ENCODE measurements at places on chromosomes 13 and 19.

- DNase-seq: no peak
Measured at GRCh38 chr19:55625004-55625326, 599 bp upstream of the ZNF784 start.

- no peak for DNase-seq
Measured at GRCh38 chr19:49014870-49015255, 2.0 kb downstream of the LHB start.

GRCh38 chr19:18294467-18294864 is 13.0 kb upstream of the JUND start:
- no peak for DNase-seq

GRCh38 chr13:24265453-24265852 is 43.9 kb upstream of the C1QTNF9 start:
- DNase-seq: no peak

GRCh38 chr19:49391581-49392399 is 3.7 kb downstream of the KASH5 start:
- DNase-seq: peak; percentile 70

DNA sequence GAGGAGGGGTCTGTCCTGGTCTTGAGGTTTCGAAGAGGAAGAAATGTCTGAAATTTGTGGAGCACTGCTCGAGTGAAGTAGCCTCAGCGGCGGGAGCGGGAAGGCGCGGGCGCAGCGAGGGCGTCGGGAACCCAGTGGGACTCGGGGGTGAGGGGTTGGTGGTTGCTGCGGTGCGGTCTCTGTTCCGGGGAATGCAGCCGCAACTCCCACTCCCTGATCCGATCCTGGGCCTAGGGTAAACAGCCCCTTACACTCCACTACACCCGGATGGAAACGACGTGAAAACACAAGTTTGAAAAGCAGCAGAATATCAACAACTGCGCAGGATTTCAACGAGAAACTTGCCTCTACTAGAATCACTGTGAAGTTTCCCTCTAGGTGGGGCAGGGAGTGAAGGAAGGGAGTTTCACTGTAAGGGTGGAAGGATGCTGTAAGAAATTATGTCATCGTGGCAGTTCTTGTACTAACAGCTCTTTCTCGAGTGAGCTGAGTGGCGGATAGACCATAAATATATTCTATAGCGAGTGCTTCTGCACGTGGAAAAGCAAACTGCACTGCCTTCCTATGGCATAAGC is 2.0 kb upstream of the KLF12 start:
- no peak for DNase-seq

- no peak for DNase-seq
Measured at GRCh38 chr13:81916461-81916860, 1575.5 kb upstream of the SPRY2 start.

DNA sequence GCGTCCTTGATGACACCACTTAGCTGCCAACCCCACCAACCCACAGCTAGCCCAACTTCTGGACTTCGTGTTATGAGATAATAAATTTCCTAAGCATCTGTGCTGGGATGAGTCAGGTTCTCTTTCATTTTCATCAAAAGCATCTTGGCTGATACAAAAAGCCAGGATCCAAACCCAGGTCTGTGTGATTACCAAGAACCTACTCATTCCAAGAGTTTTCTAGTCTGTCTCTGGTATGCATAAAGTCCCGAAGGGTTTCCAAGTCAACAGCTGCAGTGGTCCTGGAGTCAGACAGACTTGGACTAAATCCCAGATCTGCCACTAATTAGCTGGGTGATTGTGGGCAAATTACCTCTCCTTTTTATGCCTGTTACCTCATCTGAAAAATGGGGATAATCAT is 55.5 kb upstream of the SERP2 start:
- DNase-seq: no peak

- DNase-seq: no peak
Measured at GRCh38 chr19:4224470-4224869, 4.9 kb upstream of the EBI3 start.

- no peak for DNase-seq
Measured at GRCh38 chr13:47455626-47456025, 545.4 kb downstream of the SUCLA2 start.

- DNase-seq: no peak
Measured at GRCh38 chr13:34731486-34731885, 210.6 kb upstream of the NBEA start.

GRCh38 chr19:1585243-1585580 is 7.5 kb downstream of the MBD3 start:
- DNase-seq: no peak

DNA sequence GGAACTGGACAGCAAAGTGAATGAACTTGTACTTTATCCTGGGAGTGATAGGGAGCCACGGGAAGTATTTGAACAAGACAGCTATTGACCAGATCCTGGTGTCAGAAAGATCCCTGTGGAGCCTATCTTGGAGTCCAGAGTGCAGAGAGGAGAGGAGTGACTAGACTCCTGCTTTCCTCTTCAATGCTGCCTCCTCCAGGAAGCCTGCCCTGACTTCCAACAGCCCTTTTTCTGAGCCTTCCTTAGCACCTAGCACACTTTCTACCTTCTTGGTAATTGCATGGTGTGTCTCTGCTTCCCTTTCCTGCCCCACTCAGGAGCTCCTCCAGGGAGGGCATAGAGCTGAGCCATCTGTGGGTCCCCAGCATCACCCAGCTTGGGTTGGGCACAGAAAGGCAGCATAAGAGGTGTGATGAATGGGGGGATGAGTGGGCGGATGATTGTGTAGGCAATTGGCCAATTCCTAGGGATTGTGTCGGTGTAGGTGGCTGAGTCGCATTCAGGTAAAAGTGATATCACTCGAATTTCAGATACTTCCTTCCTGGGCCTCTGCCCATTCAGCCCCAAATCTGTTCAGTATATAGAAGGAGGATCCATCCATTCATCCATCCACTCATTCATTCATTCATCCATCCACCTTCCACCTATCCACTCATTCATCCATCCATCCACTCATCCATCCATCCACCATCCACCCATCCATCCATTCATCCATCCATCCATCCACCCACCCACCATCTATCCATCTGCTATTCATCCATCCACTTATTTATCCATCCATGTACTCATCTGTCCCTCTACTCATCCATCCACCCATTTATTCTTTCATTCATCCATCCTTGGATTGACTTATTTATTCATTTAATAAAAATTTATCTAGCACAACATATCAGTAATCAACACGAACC is 26.9 kb downstream of the CYP4F22 start:
- DNase-seq: no peak

DNA sequence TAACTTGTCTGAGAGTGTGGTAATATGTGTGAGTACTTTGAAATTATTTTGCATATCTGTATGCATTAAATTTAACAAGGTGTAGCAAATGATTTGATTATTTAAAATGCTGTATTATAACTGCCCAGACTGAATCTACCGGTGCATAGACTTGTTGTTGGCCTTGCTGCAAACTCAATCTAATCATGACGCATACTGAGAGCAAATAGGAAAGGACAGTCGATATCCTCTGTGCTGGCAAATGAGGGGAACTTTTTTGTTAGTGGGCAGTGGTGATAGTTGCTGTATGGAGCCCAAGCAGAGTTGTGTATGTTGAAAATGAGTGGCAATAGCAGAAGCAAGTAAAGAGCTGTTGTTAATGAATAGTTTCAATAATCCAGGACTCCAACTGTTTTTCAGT is 127.4 kb downstream of the LMO7 start:
- no peak for DNase-seq

All from neuronal stem cell (in vitro differentiated cells).